ENCODE measurements at places on chromosomes 7 and 10.

GRCh38 chr7:67493366-67493765, 496.7 kb downstream of the TYW1 start:
- DNase-seq = no peak

- no peak for DNase-seq
Measured at GRCh38 chr7:36781011-36781738, 56.9 kb upstream of the AOAH start.

GRCh38 chr7:48411619-48412018, 240.4 kb downstream of the ABCA13 start:
- no peak for DNase-seq

DNA sequence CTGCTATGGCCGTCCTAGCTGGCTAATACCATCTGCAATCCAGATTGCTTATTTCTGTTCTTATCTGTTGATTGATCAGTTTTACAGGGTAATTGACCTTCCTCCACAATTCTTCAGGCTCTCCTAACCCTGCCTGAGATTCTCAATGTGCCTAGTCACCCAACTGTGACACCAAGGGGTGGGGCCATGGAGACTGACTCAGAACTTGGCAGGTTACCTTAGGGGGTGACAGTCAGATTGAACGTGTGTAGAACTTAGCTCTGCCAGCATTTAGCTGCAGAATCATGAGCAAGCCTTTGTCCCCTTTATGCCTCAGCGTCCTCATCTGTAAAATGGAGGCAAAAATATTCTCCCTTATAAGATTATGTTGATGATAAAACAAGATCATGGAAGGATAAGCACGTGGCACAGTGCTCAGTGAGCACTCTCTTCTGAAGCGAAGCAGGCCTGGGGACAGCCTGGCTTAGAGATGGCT, 19.1 kb upstream of the LEP start:
- DNase-seq = peak; percentile 46

- no peak for DNase-seq
Measured at GRCh38 chr7:75727881-75728593, 10.7 kb downstream of the HIP1 start.

DNA sequence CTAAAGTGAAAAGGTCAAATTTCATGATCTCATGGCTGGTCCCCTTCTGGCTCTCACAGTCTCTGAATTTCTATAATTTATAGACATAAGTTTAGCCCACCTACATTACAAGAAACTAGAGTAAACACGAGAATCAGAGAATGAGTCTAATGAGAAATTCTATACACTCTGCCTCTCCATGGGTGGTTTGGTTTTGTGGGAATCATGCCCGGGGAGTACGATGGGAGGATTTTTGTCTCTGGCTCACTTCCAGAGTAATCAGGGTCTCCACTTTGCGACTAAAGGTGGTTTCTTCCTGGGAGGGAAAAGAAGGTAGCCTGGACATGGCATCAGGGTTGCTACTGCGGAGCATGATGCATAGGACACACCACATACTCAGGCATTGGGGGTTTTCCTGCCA, 69.7 kb downstream of the MRC1 start:
- DNase-seq = no peak

- no peak for DNase-seq
Measured at GRCh38 chr7:80147543-80148391, 13.1 kb downstream of the GNAI1 start.

DNA sequence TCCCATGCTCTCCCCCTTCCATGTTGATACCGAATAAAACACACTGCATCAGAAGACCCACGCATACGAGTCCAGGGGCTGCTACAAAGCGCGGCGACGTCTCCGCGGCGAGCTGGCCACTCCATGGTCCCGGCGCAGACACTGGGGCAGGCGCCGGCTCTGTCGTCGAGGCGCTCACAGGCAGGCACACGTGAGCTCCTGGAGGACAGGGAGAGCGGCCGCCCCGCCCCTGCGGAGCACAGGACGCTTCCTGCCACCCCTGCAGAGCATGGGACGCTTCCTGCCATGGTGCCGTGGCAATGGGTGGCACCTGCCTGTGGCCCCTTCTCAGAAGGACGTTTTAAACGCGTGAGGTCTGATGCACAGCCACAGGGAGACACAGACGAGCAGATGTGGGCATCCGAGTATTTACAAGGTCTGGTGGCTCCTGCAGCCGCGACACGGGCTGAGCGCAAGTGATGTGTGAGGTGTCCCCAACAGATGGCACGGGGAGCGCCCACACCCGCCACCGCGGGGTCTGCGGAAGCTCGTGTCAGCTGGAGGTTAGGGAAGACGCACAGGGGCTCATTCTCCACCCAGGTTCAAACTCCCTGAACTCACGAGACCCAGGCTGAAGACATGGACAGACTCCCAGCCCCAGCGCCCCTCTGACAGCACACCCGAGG, 21.4 kb upstream of the GPR146 start:
- DNase-seq = no peak

DNA sequence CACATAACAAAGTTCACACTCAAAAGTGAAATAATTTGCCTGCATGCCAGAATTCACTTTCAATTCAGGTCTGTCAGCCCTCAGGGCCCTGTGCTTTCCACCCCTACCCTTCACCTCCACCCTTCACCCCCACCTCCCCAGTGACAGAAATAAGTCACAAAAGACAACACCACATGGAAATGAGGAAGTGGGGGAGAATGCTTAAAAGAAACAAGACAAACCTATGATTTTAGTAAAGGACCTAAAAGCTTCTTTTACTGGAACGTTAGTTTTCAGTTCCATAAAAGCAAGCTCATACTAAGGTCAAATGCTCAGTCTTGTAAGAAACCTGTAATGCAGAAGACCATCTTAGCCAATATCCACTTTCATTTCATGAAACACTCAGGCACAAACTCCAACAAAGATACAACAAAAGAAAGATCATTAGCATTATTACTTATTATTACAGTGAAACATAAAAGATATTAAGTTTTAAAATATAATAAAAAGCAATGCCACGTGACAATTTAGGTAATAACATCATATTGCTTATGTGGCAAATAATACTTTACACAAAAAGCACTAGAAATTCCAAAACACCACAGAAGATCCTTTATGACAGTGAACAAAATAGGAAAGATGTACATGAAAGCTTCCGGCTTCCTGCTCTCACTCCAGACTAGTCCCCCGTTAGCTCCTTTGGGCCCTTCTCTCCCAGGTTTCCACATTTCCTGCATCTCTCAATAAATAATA, 112.1 kb downstream of the LMBR1 start:
- no peak for DNase-seq

DNA sequence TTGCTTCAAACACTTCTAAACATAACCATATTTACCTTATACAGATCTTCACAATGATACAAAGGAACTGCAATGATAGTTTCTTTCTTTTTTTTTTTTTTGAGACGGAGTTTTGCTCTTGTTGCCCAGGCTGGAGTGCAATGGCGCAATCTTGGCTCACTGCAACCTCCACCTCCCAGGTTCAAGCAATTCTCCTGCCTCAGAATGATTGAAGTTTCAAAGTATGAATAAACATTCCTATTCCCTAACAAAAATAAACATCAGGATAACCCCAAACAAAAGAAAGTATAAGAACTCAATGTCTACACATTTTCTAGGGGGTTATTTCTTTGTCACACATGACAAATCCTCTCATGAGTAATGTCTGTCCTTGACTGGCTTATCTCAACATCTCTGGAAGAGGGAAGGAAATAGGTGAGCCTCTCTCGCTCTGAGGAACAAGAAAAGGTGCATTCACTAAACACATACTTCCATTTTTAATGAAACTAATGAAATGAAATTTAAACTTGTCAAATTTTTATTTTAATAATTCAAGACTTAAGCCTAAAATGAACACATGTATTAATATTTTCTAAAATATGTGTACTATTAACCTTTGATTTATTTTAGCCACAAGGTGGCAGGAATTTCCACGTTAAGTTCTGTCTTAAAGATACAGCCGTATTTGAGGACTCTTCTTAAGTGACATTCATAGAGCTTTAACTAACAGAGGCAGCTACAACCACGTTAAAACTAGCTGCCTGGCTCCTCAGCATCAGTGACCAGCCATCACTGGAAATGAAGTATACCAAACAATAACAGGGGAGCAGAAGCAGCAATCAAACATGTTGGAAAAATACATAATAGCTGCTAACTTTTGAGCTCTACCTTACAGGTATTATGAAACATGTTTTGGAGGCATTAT, 58.3 kb downstream of the MALSU1 start:
- DNase-seq = peak; percentile 67

All from epithelial cell of proximal tubule (primary cell).